ENCODE measurements at places on chromosomes 2 and 18.
A peak's percentile ranks its signal among the peaks of the same experiment; 100 is the strongest.

DNA sequence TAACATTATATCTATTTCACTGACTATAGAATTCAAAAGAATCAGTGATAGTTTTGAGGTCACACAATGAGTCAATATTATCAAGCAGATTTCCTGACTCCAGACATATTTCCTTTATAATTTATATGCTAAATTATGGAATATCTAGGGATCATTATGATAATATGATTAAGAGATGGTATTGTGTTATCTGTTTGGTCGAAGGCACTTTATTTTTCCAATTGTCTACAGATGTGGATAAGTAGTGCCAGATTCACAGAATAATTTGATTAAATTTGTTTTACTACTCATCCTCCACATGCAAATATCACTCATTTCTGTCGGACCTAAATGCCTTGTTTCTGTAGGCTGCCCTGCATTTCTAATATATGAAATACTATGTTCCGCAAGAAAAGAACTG, 4.4 kb downstream of the ZNF804A start:
- no peak for DNase-seq

DNA sequence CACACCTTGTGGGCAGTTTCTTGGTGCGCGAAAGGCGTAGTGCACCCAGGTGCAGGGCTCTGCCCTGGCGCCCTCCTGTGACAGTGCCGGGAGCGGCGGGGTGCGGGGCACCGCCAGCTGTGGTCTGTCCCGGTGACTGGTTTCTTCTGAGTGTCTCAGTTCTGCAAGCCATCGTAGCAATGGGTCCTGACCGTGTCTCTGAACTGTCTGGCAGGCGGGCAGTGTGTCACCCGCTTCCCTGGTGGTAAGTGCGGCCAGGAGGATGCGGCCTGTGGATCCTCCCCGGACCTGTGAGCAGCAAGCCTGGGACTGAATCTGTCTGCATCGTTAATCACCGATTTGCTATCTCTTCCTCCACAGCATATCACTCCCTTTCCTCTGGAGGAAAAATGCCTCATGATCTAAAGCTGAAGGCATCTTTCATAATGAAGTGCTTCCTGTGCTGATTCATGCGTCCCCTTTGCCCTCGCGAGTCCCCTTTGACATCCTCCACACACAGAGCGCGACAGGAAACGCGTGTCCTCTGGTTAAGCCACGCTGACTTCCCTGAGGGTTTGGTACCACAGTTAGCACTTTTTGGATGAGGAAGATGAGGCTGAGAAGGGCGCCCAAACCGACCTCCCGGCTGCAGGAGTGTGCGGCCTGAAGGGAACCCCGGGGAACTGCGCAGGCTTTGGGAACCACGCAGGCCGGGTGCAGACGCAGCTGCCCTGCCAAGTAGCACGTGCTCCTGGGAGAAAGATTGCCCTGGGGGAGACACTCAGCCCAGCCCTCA, 416.0 kb upstream of the HS6ST1 start:
- DNase-seq: no peak

DNA sequence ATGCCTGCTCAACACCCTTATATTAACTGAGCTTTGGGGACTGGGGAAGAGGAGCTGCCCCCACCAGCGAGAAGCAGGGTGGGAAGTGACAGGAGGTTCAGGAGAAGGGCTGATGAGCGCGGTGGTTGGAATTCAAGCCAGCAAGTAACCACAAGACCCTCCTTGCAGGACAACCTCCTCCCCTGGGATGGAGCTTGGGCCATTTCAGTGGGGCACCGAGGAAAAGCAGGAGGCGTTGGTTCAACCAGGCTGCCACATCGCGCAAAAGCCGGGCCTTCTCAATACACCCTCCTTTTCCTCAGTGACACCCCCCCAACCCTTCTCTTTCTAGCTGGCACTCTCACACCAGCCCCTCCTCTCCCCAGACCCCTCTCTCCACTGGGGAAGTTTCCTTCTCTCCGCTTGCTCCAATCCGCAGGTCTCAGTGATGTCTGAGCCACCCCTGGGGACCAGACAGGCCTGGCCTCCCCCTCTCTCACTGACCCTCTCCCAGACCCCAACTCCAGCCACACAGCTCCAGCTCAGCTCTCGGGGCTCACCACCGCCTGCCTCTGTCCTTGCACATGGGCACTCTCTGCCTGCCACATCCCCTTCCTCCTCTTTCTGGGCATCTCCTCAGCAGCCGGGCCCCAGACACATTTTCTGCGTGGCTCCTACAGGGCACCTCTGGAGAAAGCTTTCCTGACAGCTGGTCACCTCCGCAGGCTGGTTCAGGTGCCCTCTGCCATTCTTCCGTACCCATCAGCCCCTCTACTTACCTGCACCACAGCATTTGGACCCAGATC, 44.5 kb downstream of the KCNF1 start:
- DNase-seq: no peak

DNA sequence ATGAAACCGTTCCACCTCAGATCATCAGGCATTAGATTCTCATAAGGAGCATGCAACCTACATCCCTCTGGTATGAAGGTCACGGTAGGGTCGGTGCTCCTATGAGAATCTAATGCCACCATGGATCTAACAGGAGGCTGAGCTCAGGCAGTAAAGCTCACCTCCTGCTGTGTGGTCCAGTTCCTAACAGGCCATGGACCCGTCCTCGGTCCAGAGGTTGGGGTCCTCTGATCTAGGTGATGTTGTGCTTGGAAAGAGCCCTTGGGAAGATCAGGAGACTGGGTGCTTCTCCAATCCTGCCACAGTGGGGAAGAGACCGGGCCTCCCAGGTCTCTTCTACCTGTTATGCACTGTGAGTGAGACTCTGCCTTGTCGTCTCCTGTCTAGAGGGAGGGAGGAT, 104.6 kb downstream of the ACKR3 start:
- DNase-seq: no peak

DNA sequence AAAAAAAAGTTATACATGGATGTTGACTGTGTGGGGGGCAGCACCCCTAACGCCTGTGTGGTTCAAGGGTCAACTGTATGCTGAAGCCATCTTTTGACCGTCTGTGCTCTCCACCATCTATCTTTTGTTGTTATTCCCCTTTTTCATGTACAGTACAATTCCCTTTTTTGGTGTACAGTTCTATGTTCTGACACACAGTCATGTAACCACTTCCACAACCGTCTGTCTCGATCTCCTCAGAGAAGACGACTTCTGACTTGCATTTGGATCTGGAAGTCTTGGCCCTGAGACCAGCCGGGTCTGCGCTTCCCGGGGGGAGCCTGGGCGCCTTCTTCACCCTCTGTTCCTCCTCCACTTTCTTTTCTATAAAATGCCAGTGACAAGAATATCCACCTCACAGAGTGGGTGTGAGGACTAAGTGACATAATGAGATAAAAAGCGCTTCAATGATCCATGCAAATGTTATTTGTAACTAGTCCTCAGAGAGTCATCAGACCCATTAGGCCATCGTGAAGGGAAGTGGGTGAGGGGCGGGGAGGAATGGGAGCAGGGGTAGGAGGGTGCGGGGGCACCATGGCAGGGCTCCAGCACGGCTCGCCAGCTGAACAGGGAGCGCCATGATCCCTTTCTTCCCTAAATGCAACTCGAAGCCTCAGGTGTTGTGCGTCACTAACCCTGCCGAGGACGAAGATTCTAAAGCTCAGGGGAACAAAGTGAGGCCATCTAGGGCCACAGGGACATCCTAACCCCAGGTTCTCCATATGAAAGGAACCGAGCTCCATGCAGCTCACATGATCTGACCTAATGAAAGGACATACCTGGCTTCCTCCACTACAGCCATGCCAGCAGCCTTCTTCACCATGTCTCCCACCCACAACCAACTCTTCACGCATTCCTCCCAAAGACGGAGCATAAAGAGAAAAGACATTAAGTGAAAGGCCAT, 16.6 kb downstream of the ADCY3 start:
- DNase-seq: no peak

- no peak for DNase-seq
These were observed 125.4 kb downstream of the TPO start for GRCh38 chr2:1538663-1539062.

DNA sequence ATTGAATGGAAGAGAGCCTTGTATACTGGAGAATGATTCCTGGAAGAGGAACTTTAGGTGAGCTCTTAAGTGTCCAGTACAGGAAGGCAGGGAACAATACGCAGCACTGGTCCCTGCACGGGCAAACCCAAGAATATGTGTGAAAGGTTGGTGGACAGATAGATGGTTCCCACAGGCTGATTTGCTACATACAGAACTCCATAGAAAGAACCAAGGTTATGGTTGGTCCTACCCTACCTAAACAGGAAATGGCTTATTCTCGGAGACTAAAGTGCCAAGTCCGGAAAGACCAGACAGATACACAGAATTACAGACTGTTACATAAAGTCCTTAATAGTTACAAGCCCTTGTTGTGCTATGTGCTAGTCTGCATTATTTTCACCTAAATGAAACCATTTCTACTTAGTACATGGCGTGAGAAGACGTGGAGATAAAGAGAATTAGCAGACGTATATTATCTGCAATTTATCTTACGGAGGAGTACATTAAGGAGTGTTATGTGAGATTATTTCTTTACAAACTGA, 1.2 kb downstream of the REV1 start:
- DNase-seq: no peak

DNA sequence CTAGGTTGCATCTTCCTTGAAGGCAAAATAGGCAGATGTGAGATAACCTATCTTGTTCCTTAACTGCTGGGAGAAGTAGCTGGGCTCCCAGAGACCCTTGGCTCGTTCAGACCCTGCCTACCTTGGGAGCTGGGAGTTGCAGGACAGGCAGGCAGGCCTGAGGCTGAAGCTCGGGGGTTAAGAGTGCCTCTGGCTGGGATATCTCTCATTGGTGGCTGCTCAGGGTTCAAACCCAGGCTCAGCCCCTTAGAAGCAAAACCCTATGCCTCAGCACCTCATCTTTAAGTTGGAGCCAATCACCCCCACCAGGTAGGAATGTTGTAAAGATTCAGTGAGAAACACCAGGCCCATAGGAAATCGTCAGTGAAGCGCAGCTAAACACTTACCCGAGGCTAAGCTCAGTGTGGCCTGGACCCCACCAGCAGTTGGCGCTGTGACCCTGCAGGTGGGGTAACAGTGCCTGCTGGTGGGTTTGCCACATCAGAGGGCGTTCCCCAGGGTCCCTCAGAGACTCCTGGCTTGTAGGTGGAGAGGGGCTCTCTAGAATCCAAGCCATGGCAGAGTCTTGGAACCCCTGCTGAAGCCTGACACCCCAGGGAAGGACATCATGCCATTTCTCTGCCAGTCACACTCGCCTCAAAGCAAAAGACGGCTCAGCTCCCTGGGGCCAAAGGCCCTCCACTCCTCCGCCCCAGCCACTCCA, 54.6 kb upstream of the GPR17 start:
- DNase-seq: no peak

DNA sequence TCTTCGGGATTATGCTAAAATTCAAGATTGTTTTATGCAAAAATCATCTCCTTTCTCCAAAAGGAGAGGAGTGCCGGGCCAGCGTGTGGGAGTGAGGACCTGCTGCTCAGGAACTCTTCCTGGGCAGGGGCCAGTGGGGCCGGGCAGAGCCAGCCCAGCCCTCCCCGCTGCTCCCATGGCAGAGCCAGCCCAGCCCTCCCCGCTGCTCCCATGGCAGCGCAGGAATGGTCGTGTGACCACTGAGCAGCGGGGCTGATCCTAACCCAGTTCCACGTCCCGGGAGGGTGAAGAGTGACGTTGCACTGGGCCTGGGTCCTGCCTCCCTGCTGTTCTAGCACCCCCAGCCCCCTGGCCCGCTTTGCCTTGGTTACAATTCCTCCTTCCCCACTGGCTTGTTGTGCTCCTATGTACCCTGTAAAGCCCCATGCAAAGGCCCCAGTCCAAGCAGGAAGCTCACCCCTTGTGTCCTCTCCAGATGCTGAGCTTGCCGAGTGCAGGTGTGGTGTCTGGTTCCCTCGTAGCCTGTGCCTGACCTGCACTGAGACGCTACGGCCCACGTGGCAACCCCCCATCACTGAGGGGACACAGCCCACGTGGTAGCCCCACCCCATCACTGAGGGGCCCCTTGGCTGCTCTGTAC, 11.4 kb upstream of the NEU4 start:
- no peak for DNase-seq

GRCh38 chr2:237290261-237290660, 123.7 kb downstream of the COL6A3 start:
- no peak for DNase-seq

GRCh38 chr2:124563426-124563825, 538.3 kb downstream of the CNTNAP5 start:
- no peak for DNase-seq

DNA sequence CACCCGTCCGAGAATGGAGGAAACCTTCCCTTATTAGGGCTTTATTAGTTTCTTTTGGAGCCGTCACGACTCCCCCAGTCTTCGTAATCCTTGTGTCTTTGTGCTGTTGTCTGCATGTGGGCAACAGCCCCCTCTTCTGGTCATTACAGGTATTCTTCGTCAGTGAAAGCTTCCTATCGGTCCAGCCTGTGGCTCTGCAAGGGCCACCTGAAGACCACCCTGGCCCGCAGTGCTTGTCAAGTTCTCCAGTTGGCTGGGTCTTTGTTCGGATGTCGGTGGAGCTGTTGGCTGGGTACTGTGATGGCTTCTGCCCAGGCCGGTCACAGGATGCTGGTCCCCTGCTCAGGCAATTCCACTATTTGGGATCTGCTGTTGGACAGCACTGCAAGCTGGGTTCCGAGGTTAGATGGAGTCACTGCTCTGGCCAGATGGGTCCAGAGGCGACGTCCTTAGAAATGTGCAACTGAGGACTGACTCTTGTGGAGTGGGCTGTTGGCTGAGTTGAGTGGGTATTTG, 19.2 kb downstream of the E2F6 start:
- no peak for DNase-seq

DNA sequence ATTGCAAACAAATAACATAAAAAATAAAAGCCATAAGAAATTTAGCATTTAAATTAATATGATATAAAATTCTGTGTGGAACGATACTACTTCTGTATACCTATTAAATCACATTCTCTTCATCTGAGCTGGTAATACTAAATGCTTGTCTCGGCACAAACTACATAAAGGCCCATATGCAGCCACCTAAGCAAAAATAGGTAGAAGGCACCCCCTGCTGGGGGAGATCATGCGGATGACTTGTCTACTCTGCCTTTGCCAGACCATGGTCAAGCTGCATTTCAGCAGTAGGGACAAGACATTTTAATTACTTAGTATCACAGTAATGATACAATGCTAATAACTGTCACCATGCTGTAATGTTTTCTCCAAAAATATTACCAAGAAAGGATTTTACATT, 108.0 kb downstream of the CDH19 start:
- peak; percentile 59 for DNase-seq

DNA sequence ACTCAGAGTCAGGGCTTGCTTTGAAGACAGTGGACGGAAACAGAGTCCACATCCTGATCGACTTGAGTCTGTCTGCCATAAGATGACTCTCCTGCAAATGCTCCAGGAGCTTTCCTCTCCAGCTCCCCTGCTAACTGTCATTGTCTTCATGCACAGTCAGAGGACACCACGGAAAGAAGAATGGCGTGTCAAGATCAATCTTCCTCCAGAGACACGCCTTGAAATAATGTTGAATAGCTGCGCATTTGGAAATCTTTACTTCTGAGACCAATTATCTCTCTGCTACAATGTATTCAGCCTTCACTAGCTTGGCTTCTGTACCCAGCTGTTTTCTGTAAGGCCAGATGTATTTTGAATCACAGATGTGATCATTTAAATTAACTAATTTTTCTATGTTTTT, 457.2 kb downstream of the CDH2 start:
- DNase-seq: no peak

GRCh38 chr2:94994063-94994913, 31.2 kb upstream of the MAL start:
- no peak for DNase-seq

- no peak for DNase-seq
These were observed 94.0 kb upstream of the STON1 start for GRCh38 chr2:48435909-48436308.
